Stimulated activated CD4-positive, alpha-beta T cell treated with anti-CD3 and anti-CD28 coated beads, Interleukin-4, amount 100 ng/mL, for 48 hours (primary cell): ENCODE measurements at places on chromosomes 16 and 17.

DNA sequence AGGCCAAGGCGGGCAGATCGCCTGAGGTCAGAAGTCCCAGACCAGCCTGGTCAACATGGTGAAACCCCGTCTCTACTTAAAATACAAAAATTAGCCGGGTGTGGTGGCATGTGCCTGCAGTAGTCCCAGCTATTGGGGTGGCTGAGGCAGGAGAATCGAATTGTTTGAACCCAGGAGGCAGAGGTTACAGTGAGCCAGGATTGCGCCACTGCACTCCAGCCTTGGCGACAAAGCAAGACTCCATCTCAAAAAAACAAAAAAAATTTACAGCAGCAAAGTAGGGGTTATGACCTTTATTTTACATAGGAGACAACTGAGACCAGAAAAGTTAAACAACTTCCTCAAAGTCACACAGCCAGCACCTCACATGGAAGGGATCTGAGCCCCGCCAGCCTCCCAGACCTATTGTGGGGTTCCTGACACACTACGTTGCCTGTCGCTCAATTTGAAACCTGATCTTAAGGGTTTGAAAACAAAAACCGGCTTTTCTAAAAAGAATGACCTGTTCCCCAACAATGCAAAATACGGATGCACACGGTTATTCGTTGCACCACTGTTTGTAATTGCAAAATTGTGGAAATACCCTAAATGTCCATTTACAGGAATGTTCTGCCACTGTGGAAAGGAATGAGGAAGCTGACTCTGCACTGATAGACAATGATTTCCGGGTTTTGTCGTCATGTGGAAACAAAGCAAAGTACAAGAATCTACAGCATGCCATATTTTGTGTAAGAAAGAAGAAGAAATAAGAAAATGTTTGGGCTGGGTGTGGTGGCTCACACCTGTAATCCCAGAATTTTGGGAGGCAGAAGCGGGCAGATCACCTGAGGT is 77.2 kb downstream of the CNGB1 start:
- DNase-seq: no peak

DNA sequence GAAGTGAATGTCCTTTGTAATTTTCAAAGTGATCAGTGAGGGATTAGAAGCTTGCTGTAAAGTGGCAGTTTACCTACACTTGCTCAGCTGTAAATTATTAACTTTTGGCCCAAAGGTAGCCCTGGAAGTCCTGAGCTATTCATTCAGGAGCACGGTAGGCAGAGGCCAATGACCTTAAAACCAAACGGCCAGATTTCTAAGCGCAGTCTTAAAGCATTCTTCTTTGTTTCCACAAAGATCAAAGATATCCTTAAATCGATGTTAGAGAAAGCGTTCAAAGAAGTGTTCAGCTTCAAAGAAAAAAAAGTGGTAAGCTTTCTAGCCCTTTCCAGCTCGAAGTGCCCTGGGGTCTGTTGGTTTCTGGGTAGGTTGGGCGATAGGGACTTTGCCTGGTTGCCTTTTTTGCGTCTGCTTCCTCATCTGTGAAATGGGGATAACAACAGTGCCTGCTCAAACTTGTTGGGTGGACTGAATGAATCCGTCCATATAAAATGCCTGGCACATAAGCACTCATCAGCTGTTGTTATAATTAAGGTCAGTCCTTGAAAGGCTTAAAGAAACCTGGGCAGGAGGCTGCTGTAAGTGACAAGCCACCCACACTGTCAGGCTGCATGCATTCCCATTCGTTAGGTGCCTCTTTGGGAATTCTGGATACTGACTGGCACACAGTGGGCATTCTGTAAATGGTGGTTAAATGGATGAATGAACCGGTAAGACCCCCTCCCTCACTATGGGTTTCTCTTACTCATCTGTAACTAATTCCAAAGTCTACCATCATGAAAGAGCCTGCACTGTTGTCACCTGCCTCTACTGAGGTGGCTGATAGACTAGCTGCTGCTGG is 113.2 kb downstream of the PRKCA start:
- no peak for DNase-seq

- no peak for DNase-seq
Observed at GRCh38 chr16:67163164-67163998, 1.2 kb upstream of the HSF4 start.

DNA sequence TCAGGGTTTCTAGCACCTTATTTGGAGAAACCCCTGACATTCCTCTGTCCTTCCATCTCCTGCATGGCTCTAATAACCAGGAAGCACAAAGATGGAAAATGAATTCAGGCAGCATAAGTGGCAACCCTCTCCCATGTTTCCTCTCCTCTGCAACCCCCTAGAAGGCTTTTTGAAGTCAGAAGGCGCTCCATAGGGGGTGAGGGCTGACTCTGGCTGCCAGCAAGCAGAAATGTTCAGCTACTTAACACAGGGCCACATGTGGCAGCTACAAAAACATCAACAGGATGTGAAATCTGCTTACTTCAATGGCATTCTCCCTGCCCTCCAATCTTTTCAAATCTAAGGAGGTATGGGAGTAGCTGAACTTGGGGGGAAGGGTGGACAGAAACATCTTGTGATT is 55.2 kb upstream of the IRX5 start:
- DNase-seq: no peak

GRCh38 chr17:41599680-41600079 is 12.9 kb downstream of the KRT16 start:
- DNase-seq: no peak

GRCh38 chr17:48626245-48627117 is at the start of gene HOXB9:
Gene HOXB9 (minus strand): TSS chr17:48626358. CDS start chr17:48626269, 89 bp downstream.
- DNase-seq: no peak

DNA sequence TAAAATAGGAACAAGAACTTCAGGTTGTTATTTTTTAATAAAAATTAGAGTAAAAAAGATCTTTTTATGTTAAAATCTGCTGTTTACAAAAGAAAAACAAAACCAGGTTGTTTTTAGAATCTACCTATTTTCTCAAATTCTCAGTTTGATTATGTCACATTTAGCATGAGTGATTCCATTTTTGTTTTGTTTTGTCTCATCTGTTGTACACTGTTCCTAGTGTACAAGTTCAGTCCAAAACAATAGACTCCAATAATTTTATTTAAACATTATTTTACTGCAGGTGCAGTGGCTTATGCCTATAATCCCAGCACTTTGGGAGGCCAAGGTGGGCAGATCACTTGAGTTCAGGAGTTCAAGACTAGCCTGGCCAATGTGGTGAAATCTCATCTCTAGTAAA is 2142.7 kb downstream of the TP53TG3F start:
- no peak for DNase-seq

DNA sequence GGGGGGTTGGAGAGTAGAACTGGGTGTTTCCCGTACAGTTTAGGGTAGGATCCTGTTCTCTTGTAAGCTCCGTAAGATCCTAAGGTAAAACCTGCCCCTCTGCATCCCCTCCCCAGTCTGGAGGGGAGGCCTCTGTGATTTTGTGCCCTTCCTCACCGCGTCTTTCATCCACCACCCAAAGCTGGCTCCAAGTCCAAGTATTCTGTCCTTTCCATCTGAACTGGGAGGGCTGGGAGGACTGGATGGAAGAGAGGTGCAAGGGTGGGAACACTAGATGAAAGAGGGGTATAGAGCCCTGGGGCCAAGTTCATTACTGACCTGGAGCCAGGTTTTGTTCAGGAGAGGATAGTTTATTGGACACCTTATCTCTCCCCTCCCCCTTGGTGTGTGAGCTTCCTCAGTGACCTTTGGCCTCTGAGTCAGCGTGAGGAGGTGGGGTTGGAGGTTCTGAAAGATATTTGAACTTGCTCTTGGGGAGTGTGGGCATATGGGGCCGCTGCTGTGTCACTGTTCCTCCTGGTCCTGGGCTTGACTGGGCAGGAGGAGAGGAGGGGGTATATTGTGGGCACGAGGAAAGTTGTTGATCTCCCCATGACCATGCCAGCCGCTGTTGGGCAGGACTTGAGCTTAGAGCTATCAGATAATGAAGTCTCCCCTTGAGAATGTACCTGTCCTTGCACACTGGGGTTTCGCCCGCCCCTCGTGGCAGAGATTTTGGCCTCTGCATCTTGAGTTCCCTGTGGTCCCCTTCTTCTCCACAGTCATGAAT is 1.6 kb downstream of the LASP1 start:
- DNase-seq: peak; percentile 58

DNA sequence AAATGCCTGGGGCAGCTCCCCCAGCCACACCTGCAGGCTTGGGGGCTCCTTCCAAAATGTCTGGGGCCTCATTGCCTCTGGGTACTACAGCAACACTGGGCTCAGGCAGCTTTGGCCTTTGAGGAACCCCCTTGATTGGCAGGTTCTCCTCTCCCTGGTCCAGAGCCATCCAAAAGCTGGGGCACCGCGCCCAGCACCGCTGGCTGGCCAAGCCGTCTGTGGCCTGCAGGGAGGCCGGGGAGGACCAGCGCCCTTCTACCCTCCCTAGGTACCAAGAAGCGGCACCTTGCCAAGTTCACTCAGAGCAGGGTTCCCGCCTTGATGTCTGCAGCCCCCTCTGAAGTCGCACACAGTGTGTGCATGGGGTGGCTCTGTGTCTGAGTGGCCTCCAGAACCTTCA is 30.1 kb downstream of the TIMM22 start:
- no peak for DNase-seq

DNA sequence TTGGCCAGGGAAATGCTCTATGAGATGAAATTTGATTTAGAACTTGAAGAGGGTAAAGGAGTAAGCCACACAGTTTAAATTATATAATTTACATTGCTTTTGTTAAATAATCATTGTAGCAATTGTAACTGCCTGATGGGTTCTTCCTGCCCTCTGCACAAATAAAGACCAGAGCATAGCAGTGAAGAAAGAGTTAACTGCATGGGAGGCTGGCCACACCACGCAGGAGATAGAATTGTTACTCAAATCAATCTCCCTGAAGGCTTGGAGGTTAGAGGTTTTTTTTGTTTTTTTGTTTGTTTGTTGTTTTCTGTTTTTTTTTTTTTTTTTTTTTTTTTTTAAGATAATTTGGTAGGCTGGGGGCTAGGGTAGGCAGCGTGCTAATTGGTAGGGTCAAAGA is 467.0 kb upstream of the GOT2 start:
- DNase-seq: no peak
